ENCODE measurements at places on chromosomes 5 and 9.

- DNase-seq: no peak
Measured at GRCh38 chr9:126058591-126058990, 268.0 kb upstream of the MVB12B start.

- no peak for DNase-seq
Measured at GRCh38 chr9:13386935-13387733, 107.6 kb upstream of the MPDZ start.

DNA sequence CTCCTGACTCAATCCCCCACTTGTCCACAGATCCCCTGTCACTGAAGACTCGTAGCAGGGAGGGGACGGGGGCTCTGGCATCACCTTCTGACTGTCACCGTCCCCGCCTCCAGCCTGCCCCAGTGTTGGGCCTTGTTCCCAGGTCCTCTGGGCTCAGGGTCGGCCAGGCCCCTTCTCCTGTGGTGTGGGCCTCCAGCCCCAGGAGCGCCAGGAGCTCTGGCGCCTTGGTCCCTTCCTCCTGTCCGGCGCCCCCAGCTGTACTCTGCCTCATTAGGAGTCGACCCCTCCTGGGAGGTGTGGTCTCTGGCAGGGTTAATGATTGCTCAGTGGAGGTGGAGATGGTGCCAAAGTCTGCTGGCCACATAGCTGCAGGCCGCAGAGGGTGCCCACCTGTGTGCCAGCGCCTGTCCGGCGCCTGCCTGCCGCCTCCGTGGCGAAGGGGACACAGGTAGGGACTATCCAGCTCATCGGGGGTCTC is at the start of gene CDHR2:
CDHR2 (plus strand) TSS at position 376 of the 478 bp plus-strand sequence. CDS start 16,011 bp downstream, outside the sequence.
- no peak for DNase-seq

DNA sequence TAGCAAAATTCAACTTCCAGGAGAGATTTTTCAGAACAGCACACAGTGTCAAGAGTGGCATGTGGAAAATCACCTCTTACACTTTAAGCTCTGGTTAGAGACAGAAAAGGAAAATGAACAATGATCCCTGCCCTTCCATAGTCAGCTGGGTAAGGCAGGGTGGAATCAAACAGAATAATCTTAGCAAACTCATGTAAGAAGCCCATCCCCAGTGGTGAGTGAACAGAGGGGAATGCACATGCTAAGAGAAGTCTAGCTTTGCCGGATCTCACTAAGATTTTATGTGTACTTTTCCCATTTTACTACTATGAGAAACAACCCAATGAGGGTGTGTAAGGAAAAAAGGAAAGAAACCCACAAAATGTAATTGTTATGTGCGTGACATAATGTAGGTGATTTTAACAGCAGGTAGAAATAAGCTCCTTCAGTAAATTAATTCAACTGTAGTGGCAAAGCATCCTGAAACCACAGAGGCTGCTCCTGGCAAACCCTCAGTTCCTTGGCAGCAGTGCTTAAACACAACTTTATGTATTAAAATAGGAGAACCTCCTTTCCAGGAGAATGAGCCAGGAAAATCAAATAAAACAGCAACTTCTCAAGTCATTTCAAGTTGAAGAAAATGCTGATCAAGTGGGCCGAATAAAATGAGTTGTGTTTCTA is 366.0 kb upstream of the TRPC7 start:
- DNase-seq: no peak

DNA sequence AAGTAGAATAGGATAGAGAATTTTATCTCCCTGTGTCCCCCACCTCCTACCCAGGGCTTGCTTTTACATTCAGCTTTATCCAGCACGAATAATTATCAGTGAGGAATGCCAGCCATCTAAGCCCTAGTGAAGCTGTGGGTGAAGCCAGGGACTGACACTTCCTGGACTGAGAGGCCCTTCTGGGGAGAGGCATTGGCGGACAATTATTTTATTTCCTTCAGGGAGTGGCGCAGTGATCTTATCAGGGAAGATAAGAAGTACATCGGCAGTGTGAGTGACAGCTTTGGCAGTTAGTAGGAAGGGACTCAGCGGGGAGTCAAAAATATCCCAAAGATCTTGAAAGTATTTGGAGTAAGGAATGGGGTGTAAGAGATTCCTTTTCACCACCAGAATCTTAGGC is 34.9 kb upstream of the RPS23 start:
- no peak for DNase-seq

GRCh38 chr5:36155291-36155690 is 3.4 kb downstream of the SKP2 start:
- DNase-seq: no peak

- no peak for DNase-seq
Measured at GRCh38 chr9:129840034-129840433, 4.8 kb downstream of the USP20 start.

DNA sequence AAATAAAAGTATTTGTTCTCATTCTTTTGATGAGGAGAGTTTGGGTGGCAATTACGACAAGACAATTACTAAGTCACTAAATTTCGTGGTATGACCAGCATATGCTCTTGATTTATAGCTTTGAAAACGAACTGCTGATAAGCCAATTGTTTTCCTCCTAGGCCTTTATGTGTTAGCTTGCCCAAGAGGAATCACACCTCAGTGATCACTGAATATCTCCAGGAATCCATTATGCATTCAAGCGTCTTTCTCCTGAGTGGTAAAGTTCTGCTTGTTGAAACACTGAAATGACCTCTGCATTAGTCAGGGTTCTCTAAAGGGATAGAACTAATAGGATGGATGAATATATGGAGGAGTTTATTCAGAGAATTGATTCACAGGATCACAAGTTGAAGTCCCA is 677.7 kb upstream of the MEF2C start:
- no peak for DNase-seq

GRCh38 chr9:16828340-16829281 is 41.9 kb downstream of the BNC2 start:
- no peak for DNase-seq

DNA sequence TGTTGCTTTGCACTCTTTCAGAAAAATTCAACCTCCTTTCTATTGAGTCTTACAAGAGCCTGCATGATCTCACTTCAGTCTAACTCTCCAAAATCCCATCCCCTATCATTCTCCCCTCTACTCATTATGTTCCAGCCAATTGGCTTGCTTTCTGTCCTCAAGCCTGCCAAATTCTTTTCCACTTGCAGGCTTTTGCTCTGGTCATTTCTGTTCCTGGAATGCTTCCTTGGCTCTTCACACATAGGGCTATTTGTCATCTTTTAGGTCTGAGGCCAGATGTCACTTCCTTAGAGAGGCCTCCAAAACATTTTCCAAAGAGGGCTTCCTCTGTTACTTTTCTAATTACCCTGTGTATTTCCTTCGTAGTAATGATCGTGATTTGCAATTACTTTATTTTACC is 11.8 kb upstream of the CHD1 start:
- DNase-seq: no peak

DNA sequence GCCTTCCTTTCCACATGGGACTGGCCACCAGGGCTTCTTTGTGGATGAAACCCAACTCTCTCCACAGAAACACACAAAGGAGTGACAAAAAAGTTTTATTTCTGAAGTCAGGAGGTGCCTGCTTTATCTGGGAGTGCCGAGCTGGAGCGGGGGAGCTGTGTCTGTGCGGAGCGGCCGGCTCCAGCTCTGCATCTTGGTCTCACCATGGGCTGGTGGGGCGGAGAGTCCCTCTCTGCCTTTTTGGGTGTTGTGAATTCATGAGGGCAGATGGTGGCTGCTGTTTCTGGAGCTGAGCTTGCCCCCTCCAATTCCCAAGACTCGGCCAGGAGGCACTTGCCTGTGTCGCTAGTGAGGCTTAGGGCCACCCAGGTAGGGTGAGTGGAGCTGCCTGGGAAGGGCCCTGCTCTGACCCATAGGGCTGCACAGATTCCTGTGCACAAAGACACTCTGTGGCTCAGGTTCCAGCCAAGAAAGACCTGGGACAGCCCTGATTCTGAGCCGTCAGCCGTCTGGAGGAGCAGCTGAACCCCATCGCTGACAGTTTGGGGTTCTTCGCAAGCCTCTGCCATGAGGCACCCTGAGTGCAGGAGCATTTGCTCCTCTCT is 1.4 kb downstream of the DBH start:
- DNase-seq: no peak

DNA sequence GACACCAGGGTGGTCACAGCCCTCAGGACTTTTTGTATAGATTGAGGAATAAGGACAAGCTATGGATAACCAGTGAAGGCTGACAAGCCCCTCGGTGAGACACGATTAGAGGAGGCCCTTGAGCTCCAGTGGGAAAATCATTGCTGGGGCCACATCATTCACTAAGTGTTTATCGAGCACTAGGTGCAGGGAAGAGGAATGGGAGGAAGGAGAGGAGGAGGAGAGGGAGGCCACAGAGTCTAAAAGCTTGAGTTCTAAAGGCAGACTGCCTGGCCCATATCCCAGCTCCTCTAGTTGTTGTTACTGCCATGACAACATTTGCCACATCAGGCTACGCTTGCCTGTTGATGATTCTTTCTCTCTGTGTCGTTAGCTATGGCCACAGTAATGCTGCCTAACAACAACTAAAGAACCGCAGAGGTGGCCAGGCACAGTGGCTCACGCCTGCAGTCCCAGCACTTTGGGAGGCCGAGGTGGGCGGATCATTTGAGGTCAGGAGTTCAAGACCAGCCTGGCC is 37.6 kb downstream of the NKX2-5 start:
- DNase-seq: no peak

DNA sequence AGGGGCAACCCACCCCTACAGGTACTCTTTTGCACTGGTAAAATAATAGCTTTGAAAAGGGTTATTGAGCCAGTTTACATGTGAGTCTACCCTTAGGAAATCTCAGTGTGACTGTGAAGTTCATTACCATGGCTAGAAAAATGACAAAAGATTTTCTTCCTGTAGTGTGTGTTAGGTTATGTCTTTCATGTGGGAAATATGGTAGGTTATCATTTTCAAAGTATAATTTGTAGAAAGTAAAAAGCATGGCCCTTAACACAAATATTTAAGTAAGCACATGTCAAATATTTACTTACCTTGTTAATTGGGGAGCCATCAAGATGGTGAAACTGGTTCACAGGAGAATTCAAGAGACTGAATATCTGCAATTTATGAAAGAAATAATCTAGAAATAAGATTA is 37.3 kb upstream of the PLPP1 start:
- no peak for DNase-seq

DNA sequence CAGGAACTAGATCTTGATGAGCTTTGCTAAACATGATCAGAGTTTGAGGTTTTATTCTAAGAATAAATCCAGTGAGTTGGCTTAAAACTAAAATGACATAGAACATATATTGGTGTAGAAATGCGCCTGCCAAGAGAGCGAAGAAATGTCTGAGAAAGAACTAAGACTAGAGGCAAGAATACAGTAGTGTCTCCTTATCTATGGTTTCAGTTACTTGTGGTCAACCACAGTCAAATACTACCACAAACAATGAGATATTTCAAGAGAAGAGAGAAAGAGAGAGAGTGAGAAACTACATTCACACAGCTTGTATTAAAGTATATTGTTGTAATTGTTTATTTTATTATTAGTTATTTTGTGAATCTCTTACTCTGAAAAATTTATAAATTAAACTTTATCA is 254.4 kb upstream of the CDH10 start:
- DNase-seq: no peak

DNA sequence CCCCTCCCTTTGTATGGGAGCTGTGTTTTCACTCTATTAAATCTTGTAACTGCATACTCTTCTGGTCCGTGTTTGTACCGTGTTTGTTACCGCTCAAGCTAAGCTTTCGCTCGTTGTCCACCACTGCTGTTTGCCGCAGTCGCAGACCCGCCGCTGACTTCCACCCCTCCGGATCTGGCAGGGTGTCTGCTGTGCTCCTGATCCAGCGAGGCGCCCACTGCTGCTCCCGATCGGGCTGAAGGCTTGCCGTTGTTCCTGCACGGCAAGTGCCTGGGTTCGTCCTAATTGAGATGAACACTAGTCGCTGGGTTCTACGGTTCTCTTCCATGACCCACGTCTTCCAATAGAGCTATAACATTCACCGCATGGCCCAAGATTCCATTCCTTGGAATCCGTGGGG is 6.6 kb upstream of the GNE start:
- DNase-seq: no peak

- DNase-seq: no peak
Measured at GRCh38 chr5:133691448-133691847, 79.1 kb upstream of the FSTL4 start.

DNA sequence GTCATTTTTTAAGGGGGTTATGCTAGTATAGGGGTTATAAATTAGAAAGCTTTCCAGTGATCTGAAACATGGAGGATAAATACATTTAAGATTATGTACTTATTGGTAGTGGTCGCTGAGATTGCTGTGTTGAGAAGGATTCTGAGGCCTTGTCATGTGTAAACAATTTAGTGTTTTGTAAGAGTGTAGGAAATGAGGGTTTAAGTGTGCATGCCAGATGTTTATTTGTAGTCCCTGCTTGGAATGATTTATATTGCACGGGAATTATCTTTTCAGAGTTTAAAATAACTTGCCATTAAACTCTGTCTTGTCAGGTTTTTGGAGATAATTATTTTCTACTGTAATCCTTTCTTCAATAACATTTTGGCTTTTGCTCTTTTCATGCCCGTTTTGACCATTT is 19.4 kb downstream of the ZNF618 start:
- DNase-seq: no peak

- DNase-seq: no peak
Measured at GRCh38 chr5:114056185-114056538, 305.7 kb upstream of the KCNN2 start.

- DNase-seq: no peak
Measured at GRCh38 chr5:151264113-151264512, 11.1 kb downstream of the GM2A start.

DNA sequence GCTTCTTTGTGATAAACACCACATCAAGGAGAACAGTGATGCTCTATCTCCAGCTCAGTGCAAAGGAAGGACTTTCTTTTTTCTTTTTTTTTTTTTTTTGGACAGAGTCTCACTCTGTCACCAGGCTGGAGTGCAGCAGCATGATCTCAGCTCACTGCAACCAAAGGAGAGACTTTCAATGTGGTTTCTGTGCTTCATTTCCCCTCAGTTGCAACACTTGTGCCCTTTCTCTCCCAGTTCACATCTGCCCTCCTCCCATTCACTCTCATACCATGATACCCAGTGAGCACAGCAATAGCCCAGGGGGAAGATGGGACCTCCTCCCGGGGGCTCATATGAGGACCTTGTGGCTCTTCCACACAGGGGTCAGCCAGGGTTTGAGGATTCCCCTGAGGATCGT is 110.0 kb downstream of the MTRR start:
- DNase-seq: no peak

DNA sequence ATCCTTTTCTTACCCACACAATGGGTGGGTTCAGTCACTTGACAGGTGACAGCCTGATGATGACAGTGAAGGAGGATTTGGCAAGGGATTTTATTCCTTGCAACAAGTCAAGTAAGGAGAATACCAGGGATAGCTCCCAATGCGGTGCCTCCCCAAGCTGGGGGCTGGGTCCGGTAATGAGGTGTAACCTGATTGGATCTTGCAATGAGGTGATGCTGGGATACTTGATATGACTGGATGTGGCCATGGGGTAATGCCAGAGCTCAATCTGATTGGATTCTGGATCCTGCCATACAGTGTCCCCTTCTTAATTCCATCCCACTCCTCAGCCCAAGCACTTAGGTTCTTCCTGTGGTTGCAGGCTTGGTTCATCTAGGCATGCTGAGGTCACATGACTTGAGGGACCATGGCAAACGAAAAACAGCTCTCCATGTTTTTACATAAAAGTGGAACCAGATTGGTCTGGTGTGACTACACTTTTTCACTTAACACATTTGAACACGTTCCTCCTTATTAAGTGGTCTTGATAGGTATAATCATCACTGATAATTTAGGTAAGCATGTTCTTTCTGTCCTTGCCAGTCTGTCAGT is 181.1 kb downstream of the PDZD2 start:
- DNase-seq: no peak

GRCh38 chr5:150522504-150523414 is 14.8 kb downstream of the NDST1 start:
- DNase-seq: no peak

- no peak for DNase-seq
Measured at GRCh38 chr5:83035373-83036100, 41.7 kb downstream of the TMEM167A start.

- no peak for DNase-seq
Measured at GRCh38 chr9:130576176-130576575, 3.2 kb upstream of the FUBP3 start.

Measured in cortex of kidney (tissue), 1 donor.